ENCODE measurements at places on chromosomes 7 and 10.

DNA sequence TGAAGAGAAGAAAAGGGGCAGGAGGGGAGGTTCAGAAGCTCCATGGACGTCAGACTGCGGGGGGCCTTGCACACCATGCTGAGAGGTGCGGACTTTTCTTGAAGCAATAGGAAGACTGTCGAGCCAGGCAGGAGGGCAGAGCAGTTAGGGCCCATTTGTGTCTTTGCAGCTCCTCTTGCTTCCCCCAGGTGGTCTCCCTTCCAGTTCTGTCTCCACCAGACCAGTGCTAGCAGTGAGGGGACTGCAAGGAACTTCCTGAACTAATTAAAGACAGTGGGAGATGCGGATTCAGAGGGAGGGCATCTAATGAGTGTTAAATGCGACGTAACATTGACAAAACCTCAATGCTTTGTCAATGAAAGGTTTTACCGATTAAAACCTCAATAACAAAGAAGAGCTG, 225.4 kb downstream of the USP6NL start:
- DNase-seq = no peak

GRCh38 chr7:33130184-33130583, 820 bp downstream of the BBS9 start:
- no peak for DNase-seq

DNA sequence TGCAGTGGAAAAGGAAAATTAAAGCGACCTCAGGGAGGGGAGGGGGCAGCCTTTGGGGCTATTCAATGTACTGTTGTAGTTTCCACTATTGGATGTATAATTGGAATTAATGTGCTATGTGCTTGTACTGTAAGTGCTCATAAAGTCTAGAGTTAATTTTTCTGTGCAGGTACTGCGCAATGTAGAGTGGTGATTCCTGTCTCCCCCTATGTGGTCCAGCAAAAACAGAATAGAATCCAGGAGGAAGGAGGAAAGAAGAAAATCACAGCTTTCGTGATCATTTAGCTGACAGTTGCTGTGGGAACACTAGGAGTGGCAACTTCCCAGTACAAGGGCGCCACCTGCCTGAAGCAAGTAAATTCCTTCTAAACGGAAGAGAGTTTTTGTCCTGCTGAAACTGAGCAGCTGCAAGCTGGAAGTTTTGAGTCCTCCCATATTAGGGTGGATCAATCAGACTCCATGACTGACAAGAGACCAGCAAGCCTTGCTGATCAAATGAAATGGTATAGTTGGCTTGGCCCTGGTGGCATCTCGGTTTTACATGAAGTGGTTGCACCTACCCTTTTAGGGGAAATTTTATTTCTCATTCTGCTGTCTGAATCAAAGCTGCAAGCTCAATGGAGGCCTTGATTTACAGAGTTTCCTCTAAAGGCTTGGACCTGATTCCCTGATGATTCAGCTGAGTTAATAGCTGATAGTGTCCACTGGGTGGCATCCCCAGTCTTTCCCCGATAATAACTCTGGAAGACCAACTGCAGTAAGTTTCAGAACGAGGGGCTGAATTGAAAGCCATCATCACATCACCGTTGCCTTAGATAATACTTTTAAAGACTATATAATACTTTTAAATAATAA, 299.8 kb downstream of the HGF start:
- peak; percentile 74 for DNase-seq

GRCh38 chr7:70406186-70406949, 725.6 kb upstream of the GALNT17 start:
- DNase-seq = no peak
